ENCODE measurements at places on chromosomes 5 and 9.
A peak's percentile ranks its signal among the peaks of the same experiment; 100 is the strongest.

GRCh38 chr5:510521-510920 is 13.7 kb downstream of the SLC9A3 start:
- DNase-seq = no peak

GRCh38 chr5:1787472-1788047 is 12.1 kb downstream of the MRPL36 start:
- no peak for DNase-seq

GRCh38 chr9:91790917-91791316 is 159.1 kb downstream of the ROR2 start:
- DNase-seq = no peak

- DNase-seq = no peak
These were observed 16.5 kb downstream of the GOLM1 start for GRCh38 chr9:86082870-86083269.

GRCh38 chr9:720239-720881 is 121.1 kb upstream of the DMRT1 start:
- DNase-seq = no peak

- no peak for DNase-seq
These were observed 99.5 kb upstream of the MSX2 start for GRCh38 chr5:174624733-174625522.

GRCh38 chr9:123395276-123395688 is 39.3 kb downstream of the CRB2 start:
- no peak for DNase-seq

DNA sequence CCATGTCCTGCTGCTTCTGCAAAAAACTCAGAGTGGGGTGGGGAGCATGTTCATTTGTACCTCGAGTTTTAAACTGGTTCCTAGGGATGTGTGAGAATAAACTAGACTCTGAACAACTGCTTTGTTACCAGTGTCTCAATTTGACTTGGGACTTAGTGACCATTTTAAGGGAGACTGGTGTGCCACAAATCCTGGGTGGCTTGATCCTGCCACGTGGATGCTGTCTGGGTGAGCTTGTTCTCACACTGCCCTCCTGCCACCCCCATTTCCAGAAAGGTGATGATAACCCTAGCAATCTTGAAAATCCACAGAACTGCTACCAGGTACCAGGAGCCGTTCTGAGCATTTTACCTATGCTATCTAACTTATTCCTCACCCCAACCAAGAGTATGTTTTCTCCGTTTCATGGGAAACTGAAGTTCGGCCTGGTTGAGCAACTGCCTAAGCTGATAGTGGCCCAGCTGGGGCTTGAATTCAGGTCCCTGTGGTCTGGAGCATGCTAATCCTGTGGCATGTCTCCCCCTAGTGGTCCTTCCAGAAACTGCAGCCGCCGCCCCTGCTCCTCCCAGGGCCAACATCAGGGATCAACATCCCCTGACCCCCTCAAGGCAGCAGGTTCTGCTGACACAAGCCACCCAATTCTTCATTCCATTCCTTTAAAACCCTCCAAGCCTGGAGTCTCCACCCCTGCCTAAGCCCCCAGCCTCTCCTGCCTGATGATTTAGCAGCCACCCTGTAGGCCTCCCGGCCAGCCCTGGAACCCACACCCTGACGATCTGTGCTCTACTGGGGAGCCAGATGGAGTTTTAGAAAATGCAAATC is 2.8 kb downstream of the IL3 start:
- DNase-seq = peak; percentile 70

DNA sequence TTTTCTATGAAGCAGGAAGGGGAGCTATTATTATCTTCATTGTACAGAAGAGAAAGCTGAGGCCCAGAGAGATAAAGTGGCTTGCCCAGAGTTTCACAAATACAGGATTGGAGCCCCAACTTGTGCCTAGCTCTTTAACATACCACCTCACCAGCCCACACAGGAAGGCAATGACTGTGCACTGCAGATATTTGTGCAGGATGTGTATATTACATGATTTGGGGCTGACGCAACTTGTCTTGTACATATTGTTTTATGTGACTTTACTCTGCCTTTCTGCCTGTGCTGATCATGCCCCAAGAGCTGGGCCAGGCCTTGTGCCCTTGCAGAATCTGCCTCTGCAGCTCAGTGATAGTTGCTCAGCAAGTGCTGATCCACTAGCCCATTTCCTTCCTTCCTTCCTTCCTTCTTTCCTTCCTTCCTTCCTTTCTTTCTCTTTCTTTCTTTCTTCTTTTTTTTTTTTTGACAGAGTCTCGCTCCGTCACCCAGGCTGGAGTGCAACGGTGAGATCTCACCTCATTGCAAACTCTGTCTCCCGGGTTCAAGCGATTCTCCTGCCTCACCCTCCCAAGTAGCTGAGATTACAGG is 106.6 kb upstream of the TBCA start:
- DNase-seq = peak; percentile 60

DNA sequence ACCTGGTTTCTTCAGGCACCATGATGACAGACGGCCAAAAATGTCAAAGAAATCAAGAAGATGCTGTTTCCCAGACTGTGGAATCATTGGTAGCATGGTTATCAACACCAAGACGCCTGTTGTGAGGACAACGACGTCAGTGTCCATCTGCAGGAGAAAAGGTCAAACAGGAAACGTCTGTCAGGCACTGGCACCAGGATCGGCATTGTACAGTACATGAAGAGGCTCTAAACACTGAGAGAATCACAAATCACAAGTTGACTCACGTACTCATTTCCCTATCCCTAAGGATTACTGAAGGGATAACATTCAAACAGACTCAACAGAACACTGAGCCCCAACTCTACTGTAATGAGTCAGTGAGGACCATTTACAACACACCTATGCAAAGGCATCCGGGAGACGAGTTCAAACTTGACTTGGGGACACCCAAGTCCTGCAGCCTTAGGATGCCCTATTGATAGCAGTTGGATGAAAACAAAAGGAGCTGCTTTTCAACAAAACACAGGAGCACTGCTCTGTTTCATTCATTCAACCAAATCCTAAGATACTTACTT is 21.0 kb downstream of the TSC1 start:
- DNase-seq = no peak

DNA sequence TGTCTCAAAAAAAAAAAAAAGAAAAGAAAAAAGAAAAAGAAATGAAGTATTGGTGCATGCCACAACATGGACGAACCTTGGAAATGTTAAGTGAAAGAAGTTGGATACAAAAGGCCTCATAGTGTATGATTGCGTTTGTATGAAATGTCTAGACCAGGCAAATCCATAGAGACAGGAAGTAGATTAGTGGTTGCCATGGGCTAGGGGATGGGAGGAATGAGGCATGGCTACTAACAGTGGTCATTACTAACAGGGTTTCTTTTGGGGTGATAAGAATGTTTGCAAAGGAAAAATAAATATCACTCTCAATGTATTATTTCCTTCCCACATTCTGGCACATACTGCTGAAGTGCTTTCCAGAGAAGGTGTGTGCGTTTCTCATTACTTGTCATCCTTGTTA is 44.1 kb downstream of the UGCG start:
- no peak for DNase-seq

DNA sequence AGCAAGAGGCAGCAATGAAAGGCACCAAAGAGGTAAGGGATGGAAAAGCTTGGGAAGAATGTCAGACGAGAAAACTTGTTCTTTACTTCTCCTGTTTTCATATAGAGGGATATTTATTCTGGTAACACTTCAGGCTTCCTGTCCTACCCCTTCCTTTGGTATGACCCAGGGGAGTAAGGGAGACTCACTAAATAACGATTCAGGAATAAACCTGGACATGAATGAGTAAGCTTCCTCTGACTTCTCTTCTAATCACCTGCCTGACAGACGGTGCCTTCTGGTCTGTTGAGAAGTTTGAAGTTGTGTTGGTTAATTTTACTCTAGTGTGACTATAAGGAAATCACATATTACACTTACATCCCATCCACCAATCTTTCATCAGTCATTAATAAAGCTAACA is 461.2 kb downstream of the CDH12 start:
- no peak for DNase-seq

DNA sequence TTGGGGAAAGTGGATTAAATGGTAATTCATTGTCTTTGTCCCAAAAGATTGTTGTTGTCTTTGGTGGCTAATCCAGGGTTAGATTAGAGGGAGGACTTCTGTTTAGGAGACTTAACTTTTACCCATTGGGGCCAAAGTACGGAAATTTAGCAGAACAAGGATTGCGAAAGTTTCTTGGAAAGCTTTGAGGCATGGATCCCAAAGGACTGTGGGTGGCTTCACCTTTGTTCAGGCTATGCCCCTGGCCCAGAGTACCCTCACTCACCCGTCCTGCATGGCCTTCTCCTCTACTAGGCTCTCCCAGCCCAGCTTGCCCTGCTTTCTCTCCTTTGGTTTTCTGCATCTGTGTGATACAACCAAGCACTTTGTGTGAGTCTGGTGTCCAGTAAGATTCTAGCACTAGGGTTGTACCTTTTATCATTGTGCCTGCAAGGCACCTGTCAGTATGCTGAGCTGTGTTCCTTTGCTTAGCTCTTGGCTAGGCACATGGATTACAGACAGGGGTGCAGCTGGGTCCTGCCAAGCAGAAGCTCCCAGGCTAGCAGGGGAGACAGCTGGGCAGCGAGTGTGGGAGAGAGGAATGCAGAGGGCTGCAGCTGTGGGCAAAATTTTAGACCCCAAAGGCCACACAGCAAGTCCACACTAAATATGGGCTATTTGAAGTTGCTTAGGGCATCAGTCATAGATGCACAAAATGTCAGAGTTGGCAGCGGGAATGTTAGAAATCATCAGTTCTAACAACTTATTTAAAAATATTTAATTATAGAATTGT is 3.2 kb downstream of the PPARGC1B start:
- no peak for DNase-seq

All from T-helper 2 cell treated with Interferon-gamma antibody and Interleukin-4, amounts not matched to agents 5 μg/mL and 100 μg/mL, for 36 hours (primary cell).